KBM-7 (cell line): ENCODE measurements at places on chromosomes 11 and 22.

DNA sequence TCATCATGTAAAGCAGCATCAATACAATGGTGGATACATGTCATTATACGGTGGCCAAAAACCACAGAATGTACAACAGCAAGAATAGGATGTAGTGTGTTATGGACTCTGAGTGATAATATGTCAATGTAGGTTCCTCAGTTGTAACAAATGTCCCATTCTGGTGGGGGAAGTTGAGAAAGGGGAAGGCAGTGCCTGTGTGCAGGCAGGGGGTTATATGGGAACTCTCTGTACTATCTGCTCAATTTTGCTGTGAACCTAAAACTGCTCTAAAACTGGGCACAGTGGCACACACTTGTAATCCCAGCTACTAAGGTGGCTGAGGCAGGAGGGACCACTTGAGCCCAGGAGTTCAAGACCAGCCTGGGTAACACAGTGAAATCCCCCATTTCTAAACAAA is 5.9 kb downstream of the CHKA start:
- peak; percentile 75 for DNase-seq

GRCh38 chr11:121291896-121292494 is 576 bp upstream of the SC5D start:
- DNase-seq, result peak; percentile 61

DNA sequence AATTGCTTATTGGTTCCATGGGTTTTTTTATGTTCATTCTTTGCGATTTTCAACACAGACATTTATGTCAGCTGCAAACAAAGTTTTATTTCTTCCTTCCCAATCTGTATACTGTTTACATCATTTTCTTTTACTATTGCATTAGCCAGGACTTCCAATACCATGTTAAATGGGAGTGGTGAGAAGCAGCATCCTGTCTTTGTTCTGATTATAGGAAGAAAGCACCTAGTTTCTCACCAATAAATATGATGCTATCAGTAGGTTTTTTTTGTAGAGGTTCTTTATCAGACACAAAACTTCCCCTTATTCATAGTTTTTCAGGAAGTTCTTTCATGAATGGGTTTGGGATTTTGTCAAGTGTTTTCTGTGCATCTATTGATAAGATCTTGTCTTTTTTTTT is 28.0 kb upstream of the OR8B8 start:
- no peak for DNase-seq

GRCh38 chr11:57144531-57145320 is 37.0 kb upstream of the LRRC55 start:
- no peak for DNase-seq
